ENCODE measurements at places on chromosomes 16 and 17. TPM values are rescaled to one million over a fixed set of nuclear protein-coding genes. Genes with fewer than 3 reads are reported as not detected.

ESRP2 gene
- total RNA-seq = under 0.01 TPM

CACNG3 gene
- not detected for total RNA-seq

CES5A gene
- total RNA-seq = not detected

CCL17 gene
- not detected for total RNA-seq

ABCA6 gene
- 30.4 TPM for total RNA-seq

CNOT1 gene
- total RNA-seq = 114 TPM

VWA3A gene
- under 0.01 TPM for total RNA-seq

OR1F1 gene
- not detected for total RNA-seq

GRAP gene
- total RNA-seq = under 0.01 TPM

ZNF594 gene
- total RNA-seq = 8.7 TPM

WNT9B gene
- 0.36 TPM for total RNA-seq

GRCh38 chr16:4411684-4412083 is 4.7 kb downstream of the CORO7 start:
- peaks cover 24% of the 10 kb centered on the region for H3K4me1 ChIP-seq
- H3K27ac ChIP-seq = no peak overlapping the region
- H3K27me3 ChIP-seq = no peaks in the 10 kb centered on the region
- no peak overlapping the region for H3K4me3 ChIP-seq

DNA sequence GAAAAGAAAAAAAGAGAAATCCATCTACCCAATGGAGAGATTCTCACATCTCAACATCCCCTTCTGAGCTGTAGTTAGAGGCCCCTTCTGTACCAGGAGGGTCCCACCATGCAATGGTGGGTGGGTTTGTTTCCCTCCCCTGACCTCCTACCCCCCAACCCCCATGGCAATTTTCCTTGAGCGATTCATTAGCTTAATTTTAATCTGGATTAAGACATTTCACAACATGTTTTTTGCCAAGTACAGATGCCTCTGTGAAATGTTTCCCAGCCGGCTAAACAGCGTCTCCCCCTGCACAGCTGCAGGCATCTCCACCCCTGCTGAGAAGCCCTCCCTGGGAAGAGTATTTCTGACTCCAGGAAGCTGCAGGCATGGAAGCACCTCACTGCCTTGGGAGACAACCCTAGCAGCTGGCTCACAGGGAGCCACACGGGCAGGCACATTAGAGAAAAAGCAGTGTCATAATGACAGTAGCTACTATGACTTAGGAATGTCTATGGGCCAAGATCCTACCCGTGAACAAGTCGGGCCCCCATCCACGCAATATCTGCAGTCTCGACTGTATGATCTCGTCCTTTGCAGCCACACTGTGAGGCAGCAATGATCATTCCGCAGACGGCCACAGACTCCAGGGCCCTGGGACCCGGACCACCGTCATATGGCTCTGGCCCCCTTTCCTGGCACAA is 117.3 kb downstream of the ADCY9 start:
- H3K4me1 ChIP-seq = peaks cover 12% of the 10 kb centered on the region
- no peaks in the 10 kb centered on the region for H3K27me3 ChIP-seq
- peak overlapping the region; percentile 54 for H3K27ac ChIP-seq
- H3K4me3 ChIP-seq = no peak overlapping the region

GRCh38 chr16:56268799-56269198 is 77.5 kb downstream of the GNAO1 start:
- DNase-seq = no peak
- no peaks in the 10 kb centered on the region for H3K27me3 ChIP-seq
- H3K36me3 ChIP-seq = no peaks in the 10 kb centered on the region
- H3K27ac ChIP-seq = no peak overlapping the region

DNA sequence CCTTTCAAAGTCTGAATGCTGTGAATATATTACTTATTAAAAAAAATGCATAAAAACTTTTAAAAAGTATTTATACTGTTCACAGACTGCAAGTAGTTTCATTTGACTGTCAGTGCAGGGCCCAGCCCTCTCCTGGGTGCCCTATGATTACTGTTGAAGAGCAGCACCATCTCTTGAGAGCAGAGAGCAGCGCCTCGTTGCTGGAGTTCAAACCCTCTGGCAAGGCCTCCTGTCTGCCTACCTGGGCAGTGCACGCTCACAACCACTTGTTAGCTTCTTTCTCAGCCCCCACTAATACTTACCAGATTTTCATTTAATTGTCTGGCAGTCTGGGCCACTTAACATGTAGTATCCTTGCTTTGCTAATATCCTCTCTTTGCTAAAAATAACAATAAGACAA is 233.4 kb downstream of the PHKB start:
- no peak for DNase-seq
- H3K4me3 ChIP-seq = no peak overlapping the region

GRCh38 chr16:15650698-15651171 is 690 bp downstream of the NDE1 start:
- H3K4me3 ChIP-seq = peak overlapping the region; percentile 95
- H3K36me3 ChIP-seq = peaks cover 6% of the 10 kb centered on the region
- peak overlapping the region; percentile 89 for H3K27ac ChIP-seq
- no peaks in the 10 kb centered on the region for H3K27me3 ChIP-seq

DNA sequence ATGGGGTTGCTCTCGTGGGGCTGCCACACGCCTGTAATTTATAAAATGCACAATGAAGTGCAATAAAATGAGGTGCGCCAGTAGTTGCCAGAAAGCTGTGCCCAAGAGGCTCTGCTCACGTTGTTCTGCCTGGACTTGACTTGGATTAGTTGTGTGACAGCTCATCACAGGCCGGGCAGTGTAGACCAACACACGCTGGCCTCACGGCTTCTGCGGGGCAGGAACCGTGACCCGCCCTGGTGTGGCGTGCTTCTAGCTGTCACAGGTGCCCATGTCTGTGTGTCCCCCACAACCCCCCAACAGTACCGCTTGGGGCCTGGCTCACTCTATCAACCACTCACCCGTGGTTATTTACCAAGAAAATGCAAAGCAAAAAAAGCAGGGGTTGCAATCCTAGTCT is 112.2 kb upstream of the ZNF750 start:
- H3K4me1 ChIP-seq = no peaks in the 10 kb centered on the region
- H3K4me3 ChIP-seq = no peak overlapping the region
- H3K27me3 ChIP-seq = no peaks in the 10 kb centered on the region

DNA sequence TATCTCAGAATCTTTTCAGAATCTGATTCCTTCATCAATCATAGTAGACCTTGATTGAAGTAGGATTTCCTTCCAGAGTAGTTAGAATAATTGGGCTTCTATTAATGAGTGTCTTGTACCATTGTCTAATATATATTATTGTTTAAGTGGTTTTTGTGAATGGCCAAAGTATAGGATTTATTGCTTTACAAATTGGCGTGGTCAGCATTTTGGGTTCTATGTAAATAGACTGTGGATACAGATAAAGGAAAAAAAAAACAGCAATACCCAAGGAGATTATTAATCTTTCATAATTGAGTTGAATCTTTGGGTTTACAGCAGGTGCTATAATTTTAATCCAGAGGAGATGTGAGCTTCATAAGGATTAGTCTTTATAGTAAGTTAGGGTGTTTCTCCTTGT is 64.3 kb downstream of the AP2B1 start:
- no peaks in the 10 kb centered on the region for H3K4me1 ChIP-seq
- H3K4me3 ChIP-seq = no peak overlapping the region
- no peak overlapping the region for H3K27ac ChIP-seq
- no peaks in the 10 kb centered on the region for H3K27me3 ChIP-seq

GRCh38 chr17:72977771-72978417 is 114.6 kb downstream of the SLC39A11 start:
- H3K36me3 ChIP-seq = no peaks in the 10 kb centered on the region
- H3K27ac ChIP-seq = peak overlapping the region; percentile 85
- H3K27me3 ChIP-seq = no peaks in the 10 kb centered on the region
- peak overlapping the region; percentile 38 for H3K4me3 ChIP-seq

DNA sequence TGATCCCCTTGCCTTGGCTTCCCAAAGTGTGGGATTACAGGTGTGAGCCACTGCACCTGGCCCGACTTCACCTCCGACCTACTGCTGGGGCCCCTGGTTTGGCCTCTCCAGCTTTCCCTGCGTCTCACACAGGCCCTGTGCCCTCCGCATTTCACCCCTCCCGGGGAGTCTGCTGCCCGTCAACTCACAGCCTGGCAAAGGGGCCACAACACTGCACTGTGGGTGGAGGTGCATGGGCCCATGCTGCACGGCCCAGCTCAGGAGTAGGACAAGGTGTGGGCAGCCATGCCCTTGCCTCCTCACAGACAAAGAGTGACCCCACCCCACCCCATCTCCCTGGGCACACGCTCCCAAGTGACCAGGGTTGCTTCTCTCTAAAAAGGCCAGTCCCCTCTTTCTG is 12.6 kb upstream of the TBX2 start:
- peak; percentile 25 for DNase-seq
- no peak overlapping the region for H3K4me3 ChIP-seq
- no peaks in the 10 kb centered on the region for H3K27me3 ChIP-seq
- H3K27ac ChIP-seq = no peak overlapping the region
- peaks cover 4% of the 10 kb centered on the region for H3K4me1 ChIP-seq

GRCh38 chr17:19943026-19943425 is 34.6 kb downstream of the AKAP10 start:
- H3K4me1 ChIP-seq = peaks cover 8% of the 10 kb centered on the region
- no peak for DNase-seq
- H3K27ac ChIP-seq = no peak overlapping the region

- H3K4me1 ChIP-seq = peaks cover 40% of the 10 kb centered on the region
- H3K27ac ChIP-seq = peak overlapping the region; percentile 95
- no peaks in the 10 kb centered on the region for H3K36me3 ChIP-seq
- peak overlapping the region; percentile 24 for H3K4me3 ChIP-seq
Measured at GRCh38 chr16:72877374-72878028, 170.4 kb downstream of the ZFHX3 start.

GRCh38 chr16:2386990-2387389 is 42.3 kb upstream of the CCNF start:
- H3K4me3 ChIP-seq = no peak overlapping the region
- DNase-seq = no peak
- no peak overlapping the region for H3K27ac ChIP-seq
- H3K36me3 ChIP-seq = no peaks in the 10 kb centered on the region

GRCh38 chr17:46822388-46822921 is 4.0 kb upstream of the WNT3 start:
- H3K4me1 ChIP-seq = peaks cover 5% of the 10 kb centered on the region
- H3K27me3 ChIP-seq = peaks cover 56% of the 10 kb centered on the region
- DNase-seq = peak; percentile 83

DNA sequence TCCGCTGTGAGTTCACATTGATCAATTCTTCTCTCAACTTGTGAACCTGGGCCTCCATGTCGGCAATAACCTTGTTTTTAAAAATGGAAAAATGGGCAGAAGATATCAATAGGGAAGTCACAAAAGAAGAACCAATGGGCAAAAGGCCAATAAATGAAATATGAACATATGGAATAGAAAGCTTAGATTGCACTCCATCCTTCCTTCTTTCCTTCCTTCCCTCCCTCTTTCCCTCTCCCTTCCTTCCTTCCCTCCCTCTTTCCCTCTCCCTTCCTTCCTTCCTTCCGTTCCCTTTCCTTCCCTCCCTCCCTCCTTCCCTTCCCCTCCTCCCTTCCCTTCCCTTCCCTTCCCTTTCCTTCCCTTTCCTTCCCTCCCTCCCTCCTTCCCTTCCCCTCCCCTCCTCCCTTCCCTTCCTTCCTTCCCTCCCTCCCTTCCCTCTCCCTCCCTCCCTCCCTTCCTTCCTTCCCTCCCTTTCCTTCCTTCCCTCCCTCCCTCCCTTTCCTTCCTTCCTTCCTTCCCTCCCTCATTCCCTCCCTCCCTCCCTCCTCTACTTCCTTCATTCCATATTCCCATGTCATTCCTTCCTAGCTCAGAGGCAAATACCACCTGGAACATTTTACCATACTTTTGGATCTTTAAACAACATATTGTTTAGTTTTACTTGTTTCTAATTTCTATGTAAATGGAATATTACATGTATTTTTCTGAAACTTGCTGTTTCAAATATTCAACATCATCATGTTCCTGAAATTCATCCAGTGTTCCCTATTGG is 290.7 kb upstream of the AXIN2 start:
- H3K36me3 ChIP-seq = no peaks in the 10 kb centered on the region
- DNase-seq = no peak
- no peak overlapping the region for H3K27ac ChIP-seq
- H3K27me3 ChIP-seq = no peaks in the 10 kb centered on the region
- H3K4me1 ChIP-seq = peaks cover 9% of the 10 kb centered on the region
- H3K4me3 ChIP-seq = no peak overlapping the region

DNA sequence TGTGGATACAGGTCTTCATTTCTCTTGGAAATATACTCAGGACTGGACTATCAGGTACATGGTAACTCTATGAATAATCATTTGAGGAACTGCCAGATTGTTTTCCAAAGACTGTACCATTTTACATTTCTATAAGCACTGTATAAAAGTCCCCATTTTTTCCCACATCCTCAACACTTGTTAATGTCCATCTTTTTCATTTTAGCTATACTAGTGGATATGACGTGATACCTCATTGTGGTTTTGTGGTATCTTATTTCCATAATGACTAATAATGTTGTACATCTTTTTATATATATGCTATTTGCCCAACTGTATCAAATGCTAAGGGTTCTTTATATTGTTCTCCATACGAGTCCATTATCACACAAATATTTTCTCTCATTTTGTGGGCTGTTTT is 22.9 kb downstream of the NUP88 start:
- H3K27ac ChIP-seq = no peak overlapping the region
- H3K4me1 ChIP-seq = no peaks in the 10 kb centered on the region
- H3K36me3 ChIP-seq = peaks cover 58% of the 10 kb centered on the region
- H3K27me3 ChIP-seq = no peaks in the 10 kb centered on the region

DNA sequence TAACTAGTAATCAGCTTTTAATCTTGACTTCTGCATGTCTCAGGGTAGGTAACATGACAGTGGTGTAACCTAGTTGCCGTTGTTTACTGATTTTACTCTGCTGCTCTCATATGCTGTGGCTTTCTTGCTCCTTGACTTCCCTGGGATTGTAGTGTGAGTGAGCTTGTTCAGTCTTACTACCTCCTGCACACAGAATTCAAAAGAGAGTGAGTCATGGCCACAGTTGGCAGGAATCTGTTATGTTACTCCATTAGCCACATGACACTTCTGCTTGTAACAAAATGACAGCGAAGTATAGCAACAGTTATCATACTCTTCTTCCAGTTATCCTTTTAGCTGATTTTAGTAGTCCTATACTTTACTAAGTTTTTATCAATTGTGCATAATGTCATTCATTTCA is 18.8 kb downstream of the TNRC6A start:
- H3K27me3 ChIP-seq = no peaks in the 10 kb centered on the region
- DNase-seq = peak; percentile 84
- H3K4me3 ChIP-seq = no peak overlapping the region
- peaks cover 18% of the 10 kb centered on the region for H3K4me1 ChIP-seq
- H3K36me3 ChIP-seq = peaks cover 9% of the 10 kb centered on the region
- H3K27ac ChIP-seq = peak overlapping the region; percentile 65

GRCh38 chr16:68506331-68507053 is 32.6 kb upstream of the ZFP90 start:
- H3K27me3 ChIP-seq = peaks cover 13% of the 10 kb centered on the region
- H3K4me1 ChIP-seq = peaks cover 7% of the 10 kb centered on the region
- peak; percentile 89 for DNase-seq
- H3K27ac ChIP-seq = no peak overlapping the region

DNA sequence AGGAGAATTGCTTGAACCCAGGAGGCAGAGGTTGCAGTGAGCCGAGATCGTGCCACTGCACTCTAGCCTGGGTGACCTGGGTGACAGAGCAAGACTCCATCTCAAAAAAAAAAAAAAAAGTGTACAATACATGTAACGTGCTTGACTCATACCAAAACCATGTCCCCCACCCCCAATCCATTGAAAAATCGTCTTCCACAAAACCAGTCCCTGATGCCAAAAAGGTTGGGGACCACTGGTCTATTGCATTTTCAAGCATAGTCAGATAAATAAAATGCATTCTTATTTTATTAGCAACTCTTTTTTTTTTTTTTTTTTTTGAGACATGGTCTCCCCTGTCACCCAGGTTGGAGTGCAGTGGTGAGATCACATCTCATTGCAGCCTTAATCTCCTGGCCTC is 52.1 kb downstream of the COPRS start:
- no peak overlapping the region for H3K27ac ChIP-seq
- H3K4me3 ChIP-seq = no peak overlapping the region
- peaks cover 4% of the 10 kb centered on the region for H3K4me1 ChIP-seq
- H3K27me3 ChIP-seq = no peaks in the 10 kb centered on the region
- H3K36me3 ChIP-seq = no peaks in the 10 kb centered on the region
- DNase-seq = no peak
